T-helper 22 cell (primary cell): ENCODE measurements at places on chromosomes 1 and 21.

GRCh38 chr1:107262467-107263286, 121.8 kb downstream of the NTNG1 start:
- no peak for DNase-seq

DNA sequence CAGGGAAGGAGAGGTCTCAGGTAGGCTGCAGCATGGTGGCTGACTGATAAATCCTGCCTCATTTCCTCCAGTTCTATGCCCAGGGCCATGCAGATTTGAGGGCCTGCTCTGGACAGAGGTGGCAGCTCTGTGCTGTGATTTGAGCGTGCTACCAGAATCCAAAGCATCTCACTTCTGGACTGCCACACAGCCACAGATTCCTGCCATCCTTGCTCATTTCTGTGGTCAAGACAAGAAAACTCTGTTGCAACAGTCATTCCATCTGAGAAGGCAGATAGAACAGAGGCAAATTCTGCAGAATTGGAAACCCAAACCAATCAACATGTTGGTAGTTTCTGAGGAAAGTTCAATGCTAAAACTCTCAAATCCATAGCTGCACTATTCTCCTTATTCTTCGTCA, 102.8 kb upstream of the GALNT2 start:
- no peak for DNase-seq

DNA sequence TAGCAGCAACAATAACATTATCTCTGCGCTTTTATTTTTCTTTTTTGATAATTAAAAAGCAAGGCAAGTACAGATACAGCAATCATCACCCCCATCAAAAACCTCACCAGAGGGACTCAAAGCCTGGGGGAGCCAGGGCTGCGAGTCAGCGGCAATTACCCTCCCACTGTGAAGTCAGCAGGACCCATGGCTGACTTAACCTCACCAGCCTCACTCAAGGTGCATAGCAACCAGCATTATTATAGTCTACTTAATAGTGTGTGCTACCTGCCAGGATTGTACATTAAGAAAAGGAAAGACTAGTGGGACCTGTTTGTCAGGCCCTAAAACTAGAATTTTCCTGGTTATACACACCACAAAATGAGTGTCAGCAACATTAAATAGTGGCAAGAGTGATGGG, 28.9 kb upstream of the SERBP1 start:
- DNase-seq = no peak

GRCh38 chr1:160112357-160112756, 3.2 kb upstream of the ATP1A2 start:
- DNase-seq = no peak

DNA sequence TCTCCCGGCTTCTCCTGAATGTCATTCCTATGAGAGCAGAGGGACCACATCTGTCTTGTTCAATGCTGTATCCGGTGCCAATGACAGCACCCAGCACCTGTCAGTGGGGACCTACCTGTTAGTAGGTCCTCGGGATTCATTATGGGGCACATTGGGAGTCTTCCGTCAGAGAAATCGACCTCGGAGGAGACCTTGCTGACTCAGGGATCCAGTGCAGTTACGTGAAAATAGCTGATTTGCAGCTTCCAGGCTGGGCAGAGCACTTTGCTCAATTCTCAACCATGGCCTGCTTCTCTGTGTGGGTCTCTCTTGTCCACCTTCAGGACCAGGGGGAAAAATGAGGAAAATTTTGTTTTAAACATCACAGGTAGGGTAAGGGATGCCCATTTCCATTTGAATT, 130.2 kb downstream of the PRDM2 start:
- DNase-seq = no peak

- DNase-seq = no peak
Measured at GRCh38 chr1:70033266-70033873, 172.0 kb downstream of the LRRC40 start.

- DNase-seq = no peak
Measured at GRCh38 chr1:61332196-61332753, 249.9 kb downstream of the NFIA start.

DNA sequence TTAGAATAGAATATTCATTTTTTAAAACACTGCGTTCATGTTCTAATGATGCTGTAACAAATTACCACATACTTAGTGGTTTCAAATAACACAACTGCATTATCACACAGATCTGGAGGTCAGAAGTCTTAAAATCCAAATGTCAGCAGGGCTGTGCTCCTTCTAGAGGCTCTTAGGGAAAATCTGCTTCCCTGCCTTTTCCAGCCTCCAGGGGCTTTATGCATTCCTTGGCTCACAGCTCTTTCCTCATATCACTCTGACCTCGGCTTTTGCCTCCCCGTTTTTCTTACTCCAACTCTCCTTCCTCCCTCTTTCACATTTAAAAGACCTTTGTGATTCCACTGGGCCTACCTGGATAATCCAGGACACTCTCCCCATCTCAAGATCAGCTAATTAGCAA, 18.6 kb upstream of the FMN2 start:
- DNase-seq = no peak

DNA sequence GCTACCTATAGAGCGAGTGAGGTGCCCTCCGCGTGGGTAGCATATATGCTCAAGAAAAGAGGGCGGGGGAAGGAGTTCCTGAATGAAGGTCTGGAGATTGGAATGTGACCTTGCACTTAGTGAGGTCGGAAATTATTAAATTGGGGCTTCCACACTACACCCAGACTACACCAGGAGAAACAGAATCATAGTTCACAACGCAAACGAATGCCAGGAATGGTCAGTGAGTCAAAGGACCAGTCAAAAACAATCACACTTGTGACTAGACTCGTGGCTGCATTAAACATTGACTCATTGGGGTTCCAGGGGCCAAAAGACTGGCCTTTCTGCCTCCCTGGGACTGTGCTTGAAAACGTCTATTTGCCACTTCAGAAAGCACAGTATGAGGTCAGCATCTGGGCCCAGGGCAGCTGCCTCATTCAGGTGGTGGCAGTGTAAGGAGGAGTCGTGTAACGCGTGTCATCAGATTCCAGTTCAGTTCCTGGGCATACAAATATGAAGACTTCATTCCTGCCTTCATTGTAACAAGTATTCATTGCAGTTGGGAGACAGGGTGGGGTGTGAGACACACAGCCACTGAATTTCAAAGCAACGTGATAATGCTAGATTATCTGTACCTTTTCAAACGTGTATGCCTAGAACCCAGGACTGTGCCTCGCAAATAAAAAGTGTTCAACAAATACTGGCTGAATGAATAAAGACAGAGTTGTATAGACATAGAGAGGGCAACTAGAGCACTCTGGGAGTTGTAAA, at the start of gene YOD1:
Gene YOD1 (minus strand): TSS at position 18 of the 753 bp plus-strand sequence. CDS start 178 bp downstream, outside the sequence.
- DNase-seq = no peak

- no peak for DNase-seq
Measured at GRCh38 chr1:222124602-222125001, 382.7 kb upstream of the DUSP10 start.

DNA sequence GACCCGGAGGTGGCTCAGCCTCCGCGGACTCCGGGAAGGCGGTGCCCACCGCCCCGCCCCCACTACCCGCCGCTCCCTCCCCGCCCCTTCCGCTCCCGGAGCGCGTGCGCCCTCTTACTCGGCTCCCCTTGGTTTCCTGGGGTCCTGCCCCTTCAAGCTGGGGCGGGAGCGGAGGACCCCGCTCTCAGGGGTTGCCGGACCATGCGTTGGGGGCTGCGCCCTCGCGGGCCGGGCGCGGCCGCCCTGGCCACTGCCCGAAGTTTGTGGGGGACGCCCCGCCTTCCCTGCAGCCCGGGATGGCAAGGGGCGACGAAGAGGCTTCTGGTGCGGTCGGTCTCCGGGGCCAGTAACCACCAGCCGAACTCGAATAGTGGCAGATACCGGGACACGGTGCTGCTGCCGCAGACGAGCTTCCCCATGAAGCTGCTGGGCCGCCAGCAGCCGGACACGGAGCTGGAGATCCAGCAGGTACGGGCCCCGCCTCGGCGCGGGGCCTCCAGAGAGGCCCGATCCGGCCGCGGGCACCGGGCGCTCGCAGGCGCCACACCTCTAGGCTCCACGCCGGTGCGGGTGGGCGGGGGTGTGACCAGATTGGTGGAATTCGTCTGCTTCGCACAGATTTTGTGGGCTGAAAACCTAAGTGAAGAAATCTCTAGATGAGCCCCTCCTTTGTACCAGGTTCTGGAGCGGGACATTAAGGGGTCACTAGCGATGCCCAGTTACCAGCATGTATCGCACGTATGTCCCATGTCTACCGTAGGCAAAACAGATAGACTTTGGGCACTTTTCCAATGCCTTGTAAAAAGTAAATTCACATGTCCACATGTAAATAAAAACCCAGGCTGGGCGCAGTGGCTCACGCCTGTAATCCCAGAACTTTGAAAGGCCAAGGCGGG, at the start of gene IARS2:
Gene IARS2 (plus strand): TSS at position 117 of the 896 bp plus-strand sequence. CDS start 85 bp downstream, at position 202.
- DNase-seq = peak; percentile 85

GRCh38 chr1:197083474-197083873, 16.4 kb upstream of the F13B start:
- no peak for DNase-seq

GRCh38 chr1:55584526-55585401, 369.6 kb upstream of the USP24 start:
- DNase-seq = no peak

GRCh38 chr1:240169188-240169587, 77.5 kb downstream of the FMN2 start:
- no peak for DNase-seq

DNA sequence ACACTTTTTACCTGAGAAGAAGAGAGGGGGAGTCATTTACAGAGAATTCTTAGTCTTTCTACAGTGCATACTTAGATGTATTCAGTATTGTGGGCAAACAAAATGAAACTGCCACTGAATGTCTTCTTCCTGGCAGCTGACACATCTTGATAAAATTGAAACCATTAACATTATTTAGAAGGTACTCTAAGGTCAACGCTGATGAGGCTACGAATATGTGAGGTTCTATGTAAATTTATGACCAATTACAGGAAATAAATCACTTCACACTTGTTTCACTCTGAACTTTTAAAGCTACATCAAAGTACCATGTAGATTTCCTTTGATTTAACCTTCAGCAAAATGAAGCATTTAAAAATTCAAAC, 51.3 kb upstream of the GFI1 start:
- DNase-seq = no peak

DNA sequence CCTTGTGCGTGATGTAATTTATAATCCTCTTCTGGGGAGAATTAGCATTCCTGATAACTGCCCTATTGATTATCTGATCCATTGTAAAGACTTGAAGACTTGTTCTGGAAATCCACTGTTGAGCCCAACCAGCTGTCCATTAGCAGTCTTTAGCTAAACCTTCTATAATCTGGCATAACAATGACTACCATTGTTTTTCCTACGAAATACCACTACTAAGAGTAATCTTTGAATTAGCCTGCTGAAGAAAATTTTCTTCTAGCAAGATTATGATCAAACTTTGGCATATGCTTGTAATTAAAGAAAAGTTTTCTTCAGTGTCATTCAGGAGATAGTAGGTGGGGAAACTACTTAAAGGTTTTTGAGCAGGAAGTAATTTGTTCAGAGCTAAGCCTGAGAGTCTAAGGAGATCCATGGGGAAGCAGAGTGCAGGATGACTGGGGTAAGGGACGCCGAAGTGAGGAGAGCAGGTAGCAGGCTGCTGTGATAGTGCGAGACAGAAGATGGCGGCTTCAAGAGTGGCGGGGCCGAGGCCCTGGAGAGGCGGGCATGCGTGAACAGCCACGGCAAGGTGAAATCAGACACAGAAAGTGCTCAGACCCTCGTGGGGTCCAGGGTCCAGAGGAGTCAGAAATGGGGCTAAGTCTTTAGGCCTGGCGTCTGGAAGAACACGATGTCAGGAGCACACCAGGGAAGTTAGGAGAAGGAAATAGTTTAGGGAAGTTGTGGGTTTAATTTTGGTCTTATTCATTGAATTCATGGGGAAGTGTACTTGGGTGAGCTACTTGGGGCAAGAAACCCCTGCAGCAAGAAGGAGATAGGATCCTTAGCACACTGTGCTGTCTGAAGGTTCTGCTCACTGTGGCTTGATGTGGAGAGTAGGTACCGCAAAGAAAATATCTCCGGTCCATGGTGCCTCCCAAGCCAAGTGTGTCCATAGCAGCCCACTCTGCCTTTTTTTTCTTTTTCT, 112.6 kb upstream of the ADAR start:
- no peak for DNase-seq

- peak; percentile 33 for DNase-seq
Measured at GRCh38 chr1:11893907-11894251, 32.3 kb downstream of the KIAA2013 start.

DNA sequence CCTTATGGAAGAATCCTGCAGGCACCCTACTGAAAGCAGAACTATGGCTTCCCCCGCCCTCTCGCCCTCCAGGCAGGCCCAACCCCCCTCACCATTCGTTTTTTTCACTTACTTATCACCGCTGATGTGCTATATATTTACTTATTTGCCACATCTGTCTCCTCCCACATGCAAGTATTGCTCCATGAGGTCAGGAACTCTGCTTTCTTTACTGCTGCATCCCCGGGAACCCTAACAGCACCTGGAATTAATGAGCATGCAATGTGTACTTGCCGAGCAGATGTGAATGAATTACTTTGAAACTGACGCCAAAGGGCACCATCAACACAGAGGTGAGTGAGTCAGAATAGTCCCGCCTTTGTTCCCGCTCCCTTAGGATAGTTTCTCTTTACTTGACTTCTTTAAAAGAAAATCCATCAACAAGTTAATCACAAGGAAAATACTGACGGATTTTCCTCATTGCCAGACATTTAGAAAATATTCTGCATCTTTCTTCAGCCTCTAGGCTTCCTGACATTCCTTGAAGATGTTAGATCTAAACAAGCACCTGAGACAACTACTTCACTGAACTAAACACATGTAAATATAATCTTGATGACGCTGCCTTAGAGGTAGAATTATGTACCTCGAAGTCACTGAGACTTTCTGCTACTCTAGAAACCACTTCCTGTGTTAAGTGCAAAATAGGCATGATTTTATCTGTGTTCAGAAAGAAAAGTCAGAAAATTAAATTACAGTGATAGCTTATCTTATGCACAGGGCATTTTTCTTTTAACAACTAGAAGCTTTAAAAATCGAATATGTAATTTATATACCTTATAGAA, 17.5 kb upstream of the RAB4A start:
- no peak for DNase-seq

DNA sequence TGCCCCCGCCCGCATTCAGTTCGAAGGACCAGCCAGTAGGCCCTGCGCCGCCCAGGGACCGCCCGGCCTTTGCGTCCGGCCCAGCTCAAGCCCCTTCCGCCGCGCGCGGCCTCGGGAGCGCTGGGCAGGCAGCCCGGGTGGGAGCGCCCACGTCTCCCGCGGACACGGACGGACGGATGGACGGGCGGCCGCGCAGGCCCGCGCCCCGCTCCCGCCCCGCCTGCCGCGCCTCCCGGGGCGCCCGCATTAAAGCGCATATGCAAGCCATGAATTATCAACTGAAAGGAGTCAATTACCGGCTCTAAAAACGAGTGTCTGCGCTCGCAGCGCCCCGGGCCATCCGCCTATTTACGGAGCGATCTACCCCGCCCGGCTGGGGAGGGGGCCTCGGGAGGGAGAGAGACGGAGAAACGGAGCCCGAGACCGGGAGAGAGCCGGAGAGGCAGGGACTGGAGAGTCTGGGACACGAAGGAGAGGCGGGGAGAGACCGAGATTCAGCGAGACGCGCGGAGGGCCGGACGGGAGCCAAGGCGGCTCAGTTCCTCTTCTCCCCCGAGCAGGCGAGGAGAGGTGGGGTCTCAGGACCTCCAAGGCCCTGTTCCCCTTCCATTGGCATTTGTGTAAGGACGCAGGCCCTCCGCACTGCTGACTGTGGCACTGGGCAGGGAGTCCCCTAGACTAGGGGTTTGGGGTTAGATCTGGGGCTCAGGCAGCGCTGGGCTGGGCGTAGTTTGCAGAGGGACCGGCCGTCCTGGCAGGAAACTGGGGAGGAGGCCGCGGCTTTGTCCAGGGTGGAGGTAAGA, 41.3 kb upstream of the DMBX1 start:
- no peak for DNase-seq

- DNase-seq = no peak
Measured at GRCh38 chr1:183859831-183860230, 54.9 kb downstream of the RGL1 start.
